A549 treated with Hydrocortisone at 1 μM for 4 hours (cell line): ENCODE measurements at places on chromosomes 3 and 15. TPM values are rescaled to one million over a fixed set of nuclear protein-coding genes. Genes with fewer than 3 reads are reported as not detected.

Gene GABRR3
- not detected in 5 replicates for total RNA-seq

Gene GRM2
- 0.09 to 0.18 TPM (median 0.14 TPM) in 4 of 5 replicates, not detected in the other for total RNA-seq

Gene CMTM8
- total RNA-seq = 9.8 to 13.3 TPM (median 12.0 TPM) in 5 replicates

Gene MUC20
- total RNA-seq = 0.28 to 1.0 TPM (median 0.55 TPM) in 5 replicates

Gene NPRL2
- 12.2 to 13.4 TPM (median 13.4 TPM) in 5 replicates for total RNA-seq

Gene CRABP1
- 0.68 to 2.0 TPM (median 1.1 TPM) in 5 replicates for total RNA-seq

Gene RTP1
- total RNA-seq = not detected in 5 replicates

Gene FOXP1
- 6.9 to 9.5 TPM (median 9.1 TPM) in 5 replicates for total RNA-seq

Gene ROBO1
- 10.9 to 21.5 TPM (median 13.7 TPM) in 5 replicates for total RNA-seq

Gene C3orf18
- total RNA-seq = 2.0 to 2.6 TPM (median 2.3 TPM) in 5 replicates

Gene HRG
- not detected in 5 replicates for total RNA-seq

Gene CHRNB4
- 0.75 to 1.4 TPM (median 0.89 TPM) in 5 replicates for total RNA-seq

Gene MNS1
- 2.2 to 3.6 TPM (median 2.8 TPM) in 5 replicates for total RNA-seq

Gene CHRNA7
- 3.4 to 5.2 TPM (median 3.8 TPM) in 5 replicates for total RNA-seq

Gene CISH
- 0.52 to 0.74 TPM (median 0.66 TPM) in 5 replicates for total RNA-seq

Gene SMARCC1
- 20.7 to 31.7 TPM (median 24.4 TPM) in 5 replicates for total RNA-seq

Gene DAPK2
- total RNA-seq = 3.7 to 4.7 TPM (median 4.1 TPM) in 5 replicates

Gene GPR160
- 1.4 to 1.9 TPM (median 1.6 TPM) in 5 replicates for total RNA-seq

Gene PLA2G4F
- total RNA-seq = 0.02 TPM in 1 of 5 replicates, not detected in the others

Gene RTP3
- not detected in 5 replicates for total RNA-seq

Gene GOLGA8J
- total RNA-seq = 0.16 TPM in 1 of 5 replicates, not detected in the others

Gene NMD3
- 39.8 to 75.4 TPM (median 49.3 TPM) in 5 replicates for total RNA-seq

Gene NTRK3
- total RNA-seq = 18.0 to 25.1 TPM (median 22.2 TPM) in 5 replicates

Gene CDHR4
- 0.15 to 0.30 TPM (median 0.26 TPM) in 5 replicates for total RNA-seq

Gene DNAJC19
- total RNA-seq = 21.3 to 23.6 TPM (median 23.2 TPM) in 5 replicates

Gene PIF1
- 13.5 to 20.0 TPM (median 14.6 TPM) in 5 replicates for total RNA-seq

Gene LTF
- total RNA-seq = not detected in 5 replicates

Gene KCNAB1
- total RNA-seq = not detected in 5 replicates

Gene MYRIP
- total RNA-seq = 0.05 TPM in 1 of 5 replicates, not detected in the others

Gene ITPKA
- total RNA-seq = 6.0 to 9.6 TPM (median 8.8 TPM) in 5 replicates

Gene TCF12
- total RNA-seq = 33.7 to 44.6 TPM (median 40.7 TPM) in 5 replicates

Gene TF
- total RNA-seq = 0.91 to 2.4 TPM (median 1.4 TPM) in 5 replicates
